ENCODE measurements at places on chromosomes 2 and 18.

- no peak for DNase-seq
Observed at GRCh38 chr2:202149936-202150335, 76.9 kb downstream of the KIAA2012 start.

DNA sequence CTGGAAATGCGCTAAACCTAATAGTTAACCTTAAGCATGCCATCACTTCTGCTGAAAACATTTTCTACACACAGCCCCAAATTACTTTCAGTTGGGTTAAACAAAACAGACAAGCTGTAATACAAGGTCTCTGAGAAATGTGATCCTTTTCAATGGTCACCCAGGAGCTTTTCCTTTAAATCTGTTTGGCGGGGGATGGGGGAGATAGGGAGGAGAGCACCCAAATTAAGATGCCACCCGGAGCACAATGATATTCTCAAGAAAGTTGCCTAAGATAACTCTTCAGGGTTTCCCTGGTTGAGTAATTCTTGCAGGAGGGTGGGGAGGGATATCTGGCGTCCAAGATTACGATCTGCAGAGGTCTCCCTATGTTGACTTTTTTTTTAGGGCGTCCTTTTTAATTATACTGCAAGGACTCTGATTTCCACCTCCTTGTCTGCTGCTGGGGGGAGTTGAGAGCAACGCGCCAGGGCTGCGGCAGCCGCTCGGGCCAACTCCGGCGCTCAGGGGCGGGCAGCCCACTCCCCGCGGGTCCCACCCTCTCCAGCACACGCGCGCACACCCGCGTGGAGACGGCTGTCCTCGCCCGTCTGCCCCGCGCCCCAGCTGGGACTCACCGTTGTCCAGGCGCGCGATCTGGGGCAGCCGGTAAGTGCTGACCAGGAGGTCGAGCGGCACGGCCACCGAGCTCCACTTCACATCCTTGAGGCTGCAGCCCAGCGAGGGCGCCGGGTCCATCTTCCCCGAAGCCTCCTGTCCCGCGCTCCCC is 807 bp downstream of the GAREM1 start:
- peak; percentile 8 for DNase-seq

DNA sequence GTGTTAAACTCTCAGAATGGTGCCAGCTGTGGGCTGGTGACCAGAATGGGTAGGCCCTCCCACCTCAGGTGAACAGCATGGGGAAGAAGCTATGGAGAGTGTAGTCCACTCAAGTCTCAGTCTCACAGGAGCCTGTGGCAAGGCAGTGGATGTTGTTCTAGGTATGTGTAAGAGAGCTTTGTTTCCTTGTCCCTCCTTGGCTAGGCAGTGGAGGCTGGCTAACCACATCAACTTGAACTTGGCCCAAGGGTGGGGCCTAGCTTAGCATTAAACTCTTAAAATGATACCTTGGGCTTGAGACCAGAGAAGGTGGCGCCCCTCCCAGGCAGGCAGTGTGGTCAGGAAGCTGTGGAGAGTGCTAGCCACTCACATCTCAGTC is 53.2 kb upstream of the SLC4A10 start:
- no peak for DNase-seq

DNA sequence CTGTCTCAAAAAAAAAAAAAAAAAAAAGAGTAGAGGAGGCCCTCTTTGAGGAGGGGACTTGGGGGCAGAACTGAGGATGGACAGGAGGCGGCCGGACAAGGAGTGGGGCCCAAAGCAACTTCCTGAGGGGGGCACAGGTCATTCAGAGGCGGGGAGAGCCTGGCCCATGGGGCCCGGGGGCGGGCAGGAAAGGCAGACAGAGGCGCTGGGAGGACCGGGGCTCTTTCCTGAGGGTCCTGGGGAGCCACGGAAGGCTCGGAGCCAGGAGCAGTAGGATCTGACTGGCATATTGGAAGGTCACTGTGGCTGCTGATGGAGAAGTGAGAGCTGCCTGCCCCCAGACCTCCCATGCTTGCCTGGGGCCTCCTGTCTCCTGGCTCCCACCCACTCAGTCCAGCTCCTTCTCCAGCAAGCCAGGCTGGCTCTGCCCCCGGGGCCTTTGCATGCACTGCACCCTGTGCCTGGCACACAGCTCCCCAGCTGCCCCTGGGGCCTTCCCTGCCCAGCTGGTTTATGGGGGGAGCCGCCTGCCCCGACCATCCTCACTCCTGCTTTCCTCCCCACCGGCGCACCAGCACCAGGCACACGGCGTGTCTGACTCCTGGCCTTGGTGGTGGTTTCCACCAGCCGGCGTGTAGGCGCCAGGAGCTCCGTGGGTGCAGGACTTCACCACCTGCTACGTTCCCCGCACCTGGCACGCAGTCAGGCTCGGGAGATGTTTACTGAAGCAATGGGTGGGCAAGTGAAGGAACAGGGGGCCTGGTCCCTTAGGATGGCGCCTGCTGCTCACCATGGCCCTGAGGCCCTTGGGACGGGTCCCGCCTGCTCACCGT is 5.6 kb downstream of the ESPNL start:
- DNase-seq = no peak

DNA sequence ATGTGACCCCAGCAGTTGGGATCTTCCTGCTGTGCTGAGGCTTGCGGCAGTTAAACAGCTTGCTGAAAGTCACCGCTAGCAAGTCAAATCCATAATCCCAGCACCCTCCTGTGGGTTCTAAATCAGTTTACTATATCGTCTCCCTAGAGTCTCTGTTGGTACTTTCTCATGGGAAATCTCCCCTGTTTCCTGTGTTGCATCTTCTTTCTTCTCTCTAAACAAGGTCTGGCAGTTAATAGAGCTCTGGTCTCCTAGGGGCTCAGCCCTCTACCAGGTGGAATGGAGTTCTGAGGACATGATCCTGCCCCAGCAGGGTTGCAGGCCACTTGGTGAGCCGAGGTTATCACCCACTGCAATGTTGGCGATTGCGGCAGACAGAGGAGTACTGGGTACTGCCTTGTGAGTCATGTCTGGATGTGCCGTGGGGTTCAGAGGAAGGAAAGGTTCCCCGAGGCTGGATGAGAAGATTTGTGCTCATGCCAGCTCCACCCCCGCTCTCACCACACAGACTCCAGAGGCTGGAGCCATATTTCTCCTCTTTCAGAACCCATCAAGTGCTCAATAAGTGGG is 59.4 kb upstream of the SIX2 start:
- no peak for DNase-seq

DNA sequence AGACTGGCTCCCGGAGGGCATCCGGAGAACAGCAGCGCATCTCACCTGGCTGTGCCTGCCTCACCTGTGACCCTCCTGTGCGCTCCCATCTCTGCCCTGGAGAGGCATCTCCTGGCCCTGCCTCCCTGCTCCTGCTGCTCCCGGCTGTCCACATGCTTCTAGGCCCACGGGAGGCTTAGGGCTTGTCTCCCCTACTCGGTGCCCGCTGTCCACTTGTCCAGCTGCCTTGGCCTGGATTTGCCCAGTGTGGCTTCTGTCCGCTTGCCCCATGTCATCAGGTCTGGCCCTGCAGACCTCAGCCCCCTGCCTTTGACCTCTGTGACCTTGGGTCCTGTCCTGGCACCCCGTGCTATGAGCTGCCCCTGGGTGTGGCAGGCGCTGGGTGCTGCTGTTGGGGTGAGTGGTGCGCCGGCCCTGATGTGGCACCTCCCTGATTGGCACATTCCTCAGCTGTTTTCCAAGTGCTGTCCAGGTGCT is 4.5 kb downstream of the BOK start:
- no peak for DNase-seq

GRCh38 chr2:105842555-105842954 is 97.8 kb downstream of the NCK2 start:
- DNase-seq = no peak

GRCh38 chr2:2719015-2719414 is 387.9 kb upstream of the MYT1L start:
- DNase-seq = no peak

- peak; percentile 74 for DNase-seq
Observed at GRCh38 chr2:14903709-14904374, 271.3 kb downstream of the LRATD1 start.

- DNase-seq = peak; percentile 18
Observed at GRCh38 chr18:28176948-28177827, at the start of gene CDH2. TSS of gene CDH2 (minus strand) at chr18:28177130. CDS start at chr18:28177022, 108 bp downstream.

GRCh38 chr2:219406861-219407230 is 11.3 kb upstream of the DES start:
- DNase-seq = no peak

DNA sequence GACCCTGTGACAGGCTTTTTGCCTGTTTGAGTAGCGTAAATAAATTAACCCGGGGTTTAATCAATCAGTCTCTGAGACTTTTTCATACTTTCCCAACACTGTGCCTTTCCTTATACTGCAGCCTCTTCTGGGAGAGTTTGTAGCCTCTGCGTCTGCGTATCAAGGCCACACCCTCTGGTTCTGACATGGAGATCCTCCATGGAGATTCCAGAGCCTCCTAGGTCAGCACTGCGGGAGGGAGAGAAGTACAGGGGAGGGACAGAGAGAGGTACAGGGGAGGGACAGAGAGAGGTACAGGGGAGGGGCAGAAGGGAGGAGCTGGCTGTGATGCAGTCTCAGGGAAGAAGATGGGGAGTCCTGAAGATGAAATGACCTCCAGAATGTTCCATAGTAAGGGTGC is 166.0 kb downstream of the ARL4C start:
- DNase-seq = no peak

DNA sequence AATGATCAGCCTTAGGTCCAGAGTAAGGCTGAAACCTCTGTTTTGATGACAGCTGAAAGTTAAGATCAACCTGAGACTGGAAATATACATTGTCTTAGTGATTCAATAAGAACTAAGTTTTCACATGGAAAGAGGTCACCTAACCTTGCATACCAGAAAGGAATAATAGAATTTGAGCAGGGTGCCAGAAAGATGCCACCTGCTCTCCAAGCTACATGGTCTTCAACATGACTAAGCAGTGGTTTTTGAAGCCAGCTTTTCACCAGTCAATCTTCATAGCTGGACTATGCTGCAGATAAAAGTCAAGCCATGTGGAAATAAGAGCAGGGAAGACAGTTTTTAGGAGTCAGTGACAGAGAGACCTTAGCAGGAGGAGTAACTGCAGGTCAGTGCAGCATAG is 589.4 kb upstream of the SYT4 start:
- DNase-seq = no peak

DNA sequence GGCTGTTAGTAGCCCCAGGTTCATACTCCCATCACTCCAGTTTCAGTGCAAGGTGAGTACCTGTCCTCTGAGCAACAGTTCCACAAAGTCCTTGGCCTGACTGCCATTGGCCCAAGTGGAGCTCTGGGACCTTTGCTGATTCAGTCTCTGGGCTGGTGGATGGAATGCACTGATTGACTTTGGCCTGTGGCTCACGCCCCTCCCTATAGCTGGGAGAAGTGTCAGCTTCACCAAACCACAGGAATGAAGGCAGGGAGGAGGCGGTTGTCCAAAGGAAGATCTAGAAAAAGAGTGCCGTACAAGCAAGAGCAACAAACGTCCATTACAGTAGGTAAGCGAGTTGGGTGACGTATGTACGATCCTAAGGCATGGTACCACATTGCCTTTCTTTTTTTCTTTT is 34.0 kb downstream of the QPCT start:
- DNase-seq = no peak

- no peak for DNase-seq
Observed at GRCh38 chr2:201246280-201246679, 14.1 kb upstream of the CASP8 start.

GRCh38 chr18:46042571-46043123 is 29.4 kb downstream of the PSTPIP2 start:
- no peak for DNase-seq
